HAP-1 (cell line): ENCODE measurements at places on chromosomes 7 and 10.

DNA sequence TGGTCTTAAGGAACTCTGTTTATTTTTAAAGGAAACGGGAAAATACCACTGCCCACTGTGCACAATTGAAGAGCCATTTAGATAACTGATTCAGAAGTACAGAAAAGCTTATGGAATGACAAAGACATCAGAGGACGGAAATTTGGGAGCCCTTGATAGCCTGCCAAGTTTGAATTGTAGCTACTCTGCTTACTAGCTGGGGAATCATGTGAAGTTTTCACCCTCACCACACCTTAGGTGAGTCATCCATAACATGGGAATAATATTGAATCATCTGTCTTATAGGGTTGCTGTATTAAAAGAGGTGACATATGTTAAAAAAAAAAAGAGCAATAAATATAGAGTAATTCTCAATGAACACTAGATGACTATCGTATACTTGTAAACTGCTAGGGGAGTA is 1104.2 kb downstream of the GATA3 start:
- no peak for DNase-seq

DNA sequence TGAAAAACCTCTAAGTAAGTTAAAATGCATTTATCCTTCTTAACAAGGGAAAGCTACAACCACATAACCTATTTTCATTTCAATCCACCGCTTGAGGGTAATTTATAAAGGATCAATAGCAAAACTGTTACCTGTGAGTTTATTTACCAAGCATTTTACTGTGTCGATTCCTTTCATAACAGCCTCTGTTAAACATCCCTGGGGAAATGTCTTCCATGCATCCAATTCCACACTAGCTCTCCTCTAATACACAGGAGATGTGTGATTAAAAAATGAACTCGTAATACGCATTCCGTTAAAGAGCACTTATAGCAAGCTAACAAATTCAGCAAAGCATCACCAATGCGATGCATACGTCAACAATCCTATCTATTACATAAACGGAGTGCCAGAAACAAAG is 185.7 kb downstream of the SFMBT2 start:
- no peak for DNase-seq

- peak; percentile 68 for DNase-seq
These were observed 22.6 kb upstream of the VDAC2 start for GRCh38 chr10:75187961-75188426.

- peak; percentile 95 for DNase-seq
These were observed 8.0 kb upstream of the HSPB1 start for GRCh38 chr7:76294344-76295024.

- DNase-seq: peak; percentile 36
These were observed 112.8 kb downstream of the CDK14 start for GRCh38 chr7:90708841-90709317.

DNA sequence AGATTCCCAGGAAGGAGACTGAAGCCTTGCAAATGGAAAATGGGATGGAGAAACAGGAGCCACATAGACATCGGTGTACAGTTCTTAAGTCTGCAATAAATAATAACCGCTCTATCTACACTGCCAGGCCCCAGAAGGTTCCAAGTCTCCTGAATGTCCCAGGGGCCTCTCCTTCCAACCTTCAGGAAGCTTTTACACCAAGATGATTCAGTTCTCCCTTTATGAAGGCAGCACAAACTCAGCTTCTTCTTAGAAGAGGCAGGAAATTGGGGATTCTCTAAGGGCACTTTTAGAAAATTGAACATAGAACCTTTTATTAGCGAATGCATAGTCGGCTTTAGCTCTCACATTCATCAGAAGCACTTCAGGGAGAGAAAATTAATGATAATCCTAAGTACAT is 130.8 kb upstream of the LYZL1 start:
- DNase-seq: no peak

DNA sequence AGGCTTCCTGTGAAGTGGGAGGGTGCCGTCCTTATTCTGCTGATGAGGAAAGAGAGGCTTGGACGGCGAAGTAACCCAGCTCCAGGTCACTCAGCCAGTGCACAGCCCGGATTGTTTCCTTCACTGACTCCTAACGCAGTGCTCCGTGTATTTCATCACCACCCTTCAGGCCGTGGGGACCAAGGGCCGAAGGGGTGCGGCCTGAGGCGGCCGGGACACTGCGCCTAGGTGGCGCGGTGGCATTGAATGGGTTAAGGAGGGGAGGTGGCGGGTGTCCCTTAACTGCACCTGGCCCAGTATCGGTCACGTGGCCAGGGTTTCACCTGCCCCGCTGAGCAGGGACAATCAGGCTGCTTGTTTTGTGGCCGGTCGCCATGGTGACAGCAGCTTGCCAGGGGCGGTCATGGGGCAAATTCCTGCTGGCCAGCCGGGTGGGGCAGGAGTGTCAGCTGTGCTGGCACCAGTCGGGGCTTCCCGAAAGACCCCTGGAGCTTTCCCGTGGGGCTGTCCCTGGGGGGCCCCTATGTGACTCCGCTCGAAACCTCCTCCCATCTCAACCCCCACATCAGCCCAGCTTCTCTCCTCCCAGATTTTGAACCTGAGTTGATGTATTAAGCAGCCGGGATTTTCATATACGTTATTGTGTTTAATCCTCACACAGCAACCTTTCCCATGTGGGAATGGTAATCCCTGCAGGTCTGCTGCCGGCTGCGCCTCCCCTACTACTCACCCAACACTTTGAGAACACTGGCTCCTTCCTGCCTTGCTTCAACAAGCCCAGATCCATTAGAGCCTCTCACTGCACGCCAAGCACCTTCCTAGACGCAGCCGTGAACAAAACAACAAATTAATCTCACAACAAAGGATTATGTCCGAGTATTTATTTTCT is 4.4 kb upstream of the ABHD11 start:
- no peak for DNase-seq

DNA sequence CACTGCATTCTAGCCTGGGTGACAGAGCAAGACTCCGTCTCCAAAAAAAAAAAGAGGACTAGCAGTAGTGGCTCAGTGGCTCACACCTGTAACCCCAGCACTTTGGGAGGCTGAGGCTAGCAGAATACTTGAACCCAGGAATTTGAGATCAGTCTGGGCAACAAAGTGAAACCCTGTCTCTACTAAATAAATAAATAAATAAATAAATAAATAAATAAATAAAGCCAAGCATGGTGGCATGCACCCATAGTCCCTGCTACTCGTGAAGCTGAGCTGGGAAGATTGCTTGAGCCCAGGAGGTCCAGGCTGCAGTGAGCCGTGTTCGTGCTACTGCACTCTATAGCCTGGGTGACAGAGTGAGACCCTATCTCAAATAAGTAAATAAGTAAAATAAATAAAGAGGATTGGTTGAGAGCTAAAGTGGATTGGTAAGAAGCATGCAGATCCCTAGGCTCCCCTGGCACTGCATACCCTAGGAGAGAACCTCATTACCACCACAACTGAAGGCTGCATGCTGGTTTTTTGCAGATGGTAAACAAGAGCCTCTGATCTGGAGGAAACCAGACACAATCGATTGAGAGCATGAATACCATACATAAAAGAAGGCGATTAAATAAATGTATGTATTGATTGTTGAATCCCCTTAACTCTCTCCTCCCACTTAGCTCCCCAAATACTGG is 163.2 kb downstream of the REEP3 start:
- DNase-seq: no peak

DNA sequence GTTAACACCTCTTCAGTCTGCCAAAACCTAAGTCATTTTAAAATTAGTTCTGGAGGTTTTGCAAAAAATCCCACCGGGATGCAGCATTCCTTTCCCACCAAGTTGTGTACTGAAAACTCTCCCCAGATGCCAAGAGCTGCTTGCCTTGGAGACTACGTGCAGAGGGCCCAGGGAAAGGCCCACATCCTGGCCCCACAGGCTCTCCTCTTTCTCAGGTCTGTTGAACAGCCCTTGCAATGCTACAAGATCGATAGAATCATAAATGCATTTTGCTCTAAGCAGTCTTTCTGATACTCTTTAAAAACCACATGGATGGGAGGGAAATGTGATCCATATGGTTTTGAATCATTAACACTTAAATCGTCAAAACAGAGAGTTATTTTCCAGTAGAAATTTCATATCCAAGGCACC is 126.7 kb upstream of the ZMIZ1 start:
- no peak for DNase-seq

GRCh38 chr7:111958431-111958830 is 247.8 kb downstream of the DOCK4 start:
- no peak for DNase-seq

- peak; percentile 28 for DNase-seq
These were observed 1.6 kb downstream of the FAM24A start for GRCh38 chr10:122911889-122912484.

DNA sequence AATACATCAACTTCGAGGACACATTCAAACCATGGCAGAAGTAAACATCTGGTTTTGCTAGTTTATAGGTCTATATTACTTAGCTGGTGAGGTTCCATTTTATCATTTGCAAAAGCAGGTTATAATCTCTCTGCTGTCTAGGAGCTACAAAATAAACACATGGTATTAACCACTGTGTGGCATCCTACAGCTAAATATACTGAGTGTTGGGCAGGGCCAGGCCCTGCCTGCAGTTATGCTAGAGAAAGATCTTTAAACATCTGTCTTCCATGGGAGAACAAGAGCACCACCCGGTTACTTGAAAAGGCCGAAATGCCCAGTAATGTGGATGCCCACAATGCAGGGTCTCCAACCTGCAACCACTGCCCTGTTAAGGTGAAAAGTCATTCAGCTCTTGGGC is 20.6 kb upstream of the FKBP9 start:
- DNase-seq: no peak

DNA sequence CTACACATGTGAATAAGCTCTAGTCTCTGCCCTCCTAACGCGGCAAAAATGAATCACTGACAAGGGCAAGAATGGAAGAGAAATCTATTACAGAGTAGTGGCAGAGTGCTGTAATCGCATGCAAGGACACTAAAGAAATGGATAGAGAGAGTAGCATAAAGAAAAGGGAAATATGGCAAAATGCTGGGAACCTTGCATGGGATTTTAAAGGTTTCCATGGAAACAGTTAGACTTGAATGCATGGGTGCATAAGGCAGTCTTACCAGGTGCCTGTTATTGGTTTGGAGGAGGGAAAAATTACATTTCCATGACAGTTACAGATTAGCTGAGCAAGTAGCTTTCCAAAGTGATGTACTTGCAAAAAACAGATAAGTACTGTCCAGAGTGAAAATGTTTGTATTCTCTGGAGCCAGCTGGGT is 233.4 kb downstream of the PTN start:
- DNase-seq: no peak
